AG09309 (cell line): ENCODE measurements at places on chromosomes 3 and 15.
A peak's percentile ranks its signal among the peaks of the same experiment; 100 is the strongest.

DNA sequence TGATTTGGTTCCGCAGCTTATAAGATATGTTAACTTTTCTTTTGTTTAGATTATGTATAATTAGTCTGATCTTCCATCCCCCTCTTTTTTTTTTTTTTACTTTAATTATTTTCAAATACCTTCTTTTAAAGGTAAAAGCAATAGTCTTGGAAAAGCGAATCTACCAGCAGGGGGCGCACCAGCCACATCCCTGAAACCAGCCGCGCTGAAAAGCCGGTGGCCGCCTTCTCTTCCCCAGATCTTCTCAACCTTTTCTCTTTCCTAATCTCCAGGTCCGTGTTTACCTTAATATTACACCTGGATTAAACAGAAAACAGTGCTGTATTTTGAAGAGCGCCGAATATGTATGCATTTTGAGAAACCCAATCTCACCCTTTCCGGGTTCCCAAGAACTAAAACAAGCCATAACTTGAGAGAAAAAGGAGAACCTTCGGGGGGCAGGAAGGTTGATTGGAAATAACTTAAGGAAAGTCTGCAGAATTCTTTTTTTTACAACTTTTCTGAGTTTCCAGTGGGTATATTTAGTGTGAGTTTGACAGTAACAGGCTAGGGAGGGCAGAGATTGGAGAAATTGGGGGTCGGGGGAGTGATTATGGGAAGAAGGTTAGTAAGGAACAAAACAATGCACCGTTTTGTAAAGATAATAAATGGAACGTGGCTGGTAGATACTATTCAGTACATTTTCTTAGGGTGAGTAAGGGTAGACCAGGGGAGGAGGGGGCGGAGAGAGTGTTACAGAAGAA lies 2.0 kb upstream of the SOX2 start:
- no peak for DNase-seq

DNA sequence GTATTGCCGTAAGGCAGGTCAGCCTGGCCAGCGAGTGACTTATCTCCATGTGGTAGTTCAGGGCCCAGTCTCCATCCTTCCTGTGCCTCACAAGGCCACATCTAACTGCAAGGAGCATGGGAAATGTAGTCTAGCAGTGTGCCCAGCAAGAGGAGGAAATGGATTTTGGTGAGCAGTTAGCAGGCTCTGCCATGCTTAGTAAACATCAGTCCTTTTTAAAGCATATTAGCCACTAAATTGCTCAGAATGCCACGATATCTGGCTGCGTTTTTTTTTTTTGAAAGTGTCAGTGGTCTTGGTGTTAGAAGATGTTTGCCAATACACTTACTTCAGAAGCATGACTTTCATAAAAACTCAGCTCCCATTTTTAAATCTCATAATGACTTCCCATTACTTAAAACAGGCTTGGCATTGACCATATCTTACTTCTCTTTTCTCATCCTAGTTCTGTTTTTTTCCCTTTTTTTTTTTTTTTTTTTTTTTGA lies 470.2 kb upstream of the TPRG1 start:
- no peak for DNase-seq

DNA sequence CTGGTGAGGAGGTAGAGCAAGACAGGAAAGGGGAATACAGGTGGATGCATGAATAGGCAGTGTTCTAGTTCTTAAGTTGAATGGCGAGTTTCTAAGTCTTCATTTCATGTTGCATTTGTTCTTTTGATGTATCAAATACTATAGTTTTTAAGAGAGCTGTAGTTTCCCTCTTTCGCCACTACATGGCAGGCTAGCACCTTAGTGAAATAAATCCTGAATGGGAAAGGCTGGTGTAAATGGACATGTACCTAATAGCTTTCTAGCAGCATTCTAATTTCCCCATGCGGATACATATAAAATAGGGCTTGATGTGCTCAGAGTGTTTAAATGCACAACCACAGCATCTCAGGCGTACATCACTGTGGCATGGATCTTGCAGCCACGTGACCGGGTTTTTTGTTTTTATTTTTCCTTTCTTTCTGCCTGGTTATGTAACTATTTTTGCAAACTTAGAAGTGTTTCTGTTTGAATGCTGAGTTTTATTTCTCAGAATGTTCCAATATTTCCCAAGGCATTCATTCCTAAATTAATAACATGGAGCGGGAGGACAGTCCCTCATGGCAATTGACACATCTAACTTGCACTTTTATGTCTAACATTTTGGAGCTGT lies 23.5 kb upstream of the CLN6 start:
- DNase-seq = peak; percentile 68

- DNase-seq = no peak
These were observed 31.0 kb downstream of the P3H2 start for GRCh38 chr3:190089711-190090110.

GRCh38 chr15:76059320-76060117 lies at the start of gene TMEM266:
TMEM266 (plus strand) TSS chr15:76059985; CDS start chr15:76134264, 74,279 bp downstream.
- no peak for DNase-seq

GRCh38 chr15:76996526-76997401 lies 1.8 kb downstream of the PSTPIP1 start:
- no peak for DNase-seq

- no peak for DNase-seq
These were observed 1.5 kb downstream of the ZNF639 start for GRCh38 chr3:179324270-179324754.

DNA sequence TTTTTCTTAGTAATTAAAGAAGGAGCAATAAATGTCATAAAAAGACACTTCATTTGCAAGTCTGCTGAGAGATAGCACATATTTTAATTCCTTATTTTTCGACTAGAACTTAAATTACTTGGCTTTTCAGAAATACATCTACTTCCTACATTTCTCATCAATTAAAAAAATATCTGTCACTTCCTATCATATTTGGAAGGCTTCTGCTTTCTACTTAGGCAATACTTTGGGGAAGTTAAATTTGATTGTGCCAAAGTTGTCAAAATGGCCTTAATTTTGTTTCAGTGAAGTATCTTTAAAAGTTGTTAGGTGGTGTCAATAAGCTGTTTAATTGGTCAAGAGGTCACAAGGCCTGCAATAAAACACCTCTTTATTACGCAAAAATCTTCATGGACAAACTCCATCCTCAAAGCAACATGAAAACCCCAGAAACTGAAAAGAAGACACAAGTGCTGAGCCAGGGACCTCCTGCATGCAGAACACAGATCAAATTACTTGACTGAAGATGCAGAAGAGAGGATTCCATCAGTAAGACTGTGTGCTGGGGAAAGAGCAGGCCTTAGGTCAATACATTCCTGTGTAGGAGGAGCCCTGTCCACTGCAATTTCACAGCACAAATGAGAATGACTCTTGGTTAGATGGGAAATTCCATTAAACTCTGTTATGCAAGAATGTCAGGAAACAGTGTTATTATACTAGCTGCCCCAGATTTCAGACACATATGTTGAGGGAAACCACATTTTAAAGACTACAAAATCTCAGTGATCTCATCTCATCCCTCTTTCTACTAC lies 48.0 kb upstream of the FSTL1 start:
- DNase-seq = peak; percentile 97

DNA sequence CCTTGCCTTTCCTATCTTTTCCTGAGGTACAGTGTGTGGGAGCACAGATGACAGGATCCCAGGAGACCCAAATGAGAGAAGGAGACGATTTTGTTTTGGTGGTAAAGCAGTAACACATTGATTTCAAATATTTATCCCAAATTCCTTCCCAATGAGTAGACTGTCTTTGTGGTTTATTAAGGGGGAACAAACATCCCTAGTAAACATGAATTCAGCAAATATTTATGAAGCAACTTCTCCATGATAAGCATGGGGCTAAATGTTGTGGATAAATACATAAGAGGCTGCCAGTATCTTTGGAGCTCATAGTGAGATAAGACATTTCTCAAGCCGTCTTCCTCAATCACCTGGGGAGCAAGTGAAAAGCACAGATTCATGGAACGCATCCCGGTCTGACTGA lies 460.8 kb upstream of the CFAP20DC start:
- no peak for DNase-seq

DNA sequence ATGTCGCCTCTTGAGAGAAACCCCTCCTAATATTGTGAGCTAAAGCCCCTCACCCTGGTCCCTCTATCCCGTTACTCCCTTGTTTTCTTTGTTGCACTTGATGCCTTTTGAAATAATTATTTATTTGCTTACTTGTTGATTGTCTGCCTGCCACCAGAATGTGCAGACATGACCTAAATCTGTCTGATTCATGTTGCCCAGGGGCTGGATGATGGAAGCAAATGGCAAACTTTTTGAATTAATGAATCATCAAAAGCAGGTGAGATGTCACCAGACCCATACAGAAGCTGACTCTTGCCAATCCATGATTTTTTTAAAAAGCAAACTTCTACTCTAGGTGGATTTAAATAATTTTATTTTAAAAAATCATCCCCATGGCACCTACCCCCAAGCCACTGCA lies 49.3 kb downstream of the GRIP2 start:
- DNase-seq = no peak
